ENCODE measurements at places on chromosomes 3 and 15.

- DNase-seq, result no peak
Measured at GRCh38 chr3:168511428-168512014, 415.8 kb upstream of the GOLIM4 start.

GRCh38 chr15:81176291-81176893, 20.3 kb upstream of the IL16 start:
- DNase-seq, result peak; percentile 27

DNA sequence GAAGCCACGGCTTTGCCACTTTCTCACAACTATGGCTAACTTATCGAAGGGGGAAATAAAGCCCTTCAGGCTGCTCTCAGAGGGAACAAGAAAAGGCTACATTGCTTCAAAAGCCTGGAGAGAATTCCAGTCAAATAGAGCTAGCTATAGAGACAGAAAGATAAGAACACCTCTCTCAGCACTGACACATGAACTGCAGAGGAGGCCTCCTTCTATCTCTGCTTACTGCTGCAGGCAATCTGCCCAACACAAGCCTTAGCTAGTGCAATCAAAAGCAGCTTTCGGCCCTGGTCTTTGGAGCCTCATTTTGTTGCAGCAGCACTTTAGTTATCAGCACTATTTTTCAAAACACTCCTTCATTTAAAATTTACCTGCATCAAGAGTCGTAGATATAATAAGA, 118.4 kb upstream of the ROBO1 start:
- DNase-seq, result no peak

DNA sequence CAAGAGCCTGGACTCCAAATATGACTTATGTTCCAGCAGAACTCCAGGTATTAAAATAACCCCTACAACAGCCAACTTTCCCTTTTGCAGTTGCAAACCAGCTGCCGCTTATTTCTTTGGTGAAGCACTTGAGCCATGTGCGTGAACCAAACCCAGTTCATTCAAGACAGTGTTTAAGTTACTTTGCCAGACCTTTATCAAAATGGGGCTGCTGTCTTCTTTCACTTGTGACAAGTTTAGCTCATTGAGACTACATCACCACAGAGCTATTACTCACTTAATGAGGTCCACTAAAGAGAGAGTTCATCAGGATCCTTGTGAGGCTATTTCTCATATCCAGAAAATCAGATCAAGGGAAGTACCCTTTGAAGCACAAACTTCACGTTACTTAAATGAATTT, 2.4 kb upstream of the XRN1 start:
- DNase-seq, result no peak

DNA sequence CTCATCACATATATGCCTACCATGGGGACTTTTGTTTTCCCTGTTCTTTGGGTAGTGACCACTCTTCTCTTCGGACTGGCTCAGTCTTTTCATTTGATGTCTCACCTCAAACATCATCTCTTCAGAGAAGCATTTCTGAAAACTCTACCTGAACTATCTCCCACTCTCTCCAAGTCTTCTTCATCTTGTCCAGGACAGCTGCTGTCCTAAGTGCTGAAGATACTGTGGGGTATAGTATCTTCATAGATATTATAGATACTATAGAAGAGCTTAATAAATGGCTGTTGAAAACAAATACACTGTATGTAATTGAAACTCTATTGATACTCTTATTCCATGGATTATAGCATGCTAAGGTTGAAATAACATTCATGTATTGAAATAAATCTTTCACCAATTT, 672.3 kb downstream of the CADM2 start:
- DNase-seq, result no peak

DNA sequence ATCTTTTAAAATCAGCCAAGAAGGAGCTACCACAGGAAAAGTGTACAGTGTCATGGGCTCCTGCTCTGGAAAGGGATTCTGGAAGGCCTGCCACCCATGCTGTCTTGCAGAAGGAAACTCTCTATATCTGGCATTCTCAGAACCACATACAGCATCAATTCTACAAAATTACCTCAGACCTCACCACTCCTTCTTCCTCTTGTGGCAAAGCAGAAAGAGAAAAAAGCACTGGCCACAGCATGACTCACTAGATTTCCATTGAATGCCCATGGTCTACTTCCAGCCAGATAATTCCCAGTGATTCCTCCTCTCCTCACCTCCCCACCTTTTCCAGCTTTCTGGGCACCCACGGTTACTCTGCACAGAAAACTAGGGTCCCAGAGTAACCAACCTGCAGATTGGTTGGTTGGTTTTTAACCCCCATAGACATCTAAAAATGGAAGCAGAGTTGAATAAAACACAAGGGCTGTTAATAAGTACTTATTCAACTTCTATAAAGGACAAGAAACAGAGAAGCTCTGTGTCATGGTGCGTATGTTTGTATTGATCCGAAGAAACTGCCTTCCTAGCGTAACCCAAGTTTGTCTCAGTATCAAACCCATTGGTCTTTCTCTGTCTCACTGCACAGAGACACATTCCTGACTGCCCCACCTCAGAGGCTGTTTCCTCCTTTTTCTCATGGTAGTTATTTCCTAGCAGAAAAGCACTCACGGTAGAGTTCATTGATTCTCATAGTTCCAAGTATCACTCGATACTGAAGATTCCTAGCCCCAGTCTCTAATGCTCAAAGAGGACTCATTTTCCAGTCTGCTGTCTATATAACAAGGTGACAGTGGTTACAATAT, 67.7 kb downstream of the LDHAL6B start:
- DNase-seq, result no peak

GRCh38 chr15:90264671-90265070, 801 bp upstream of the NGRN start:
- DNase-seq, result peak; percentile 82

DNA sequence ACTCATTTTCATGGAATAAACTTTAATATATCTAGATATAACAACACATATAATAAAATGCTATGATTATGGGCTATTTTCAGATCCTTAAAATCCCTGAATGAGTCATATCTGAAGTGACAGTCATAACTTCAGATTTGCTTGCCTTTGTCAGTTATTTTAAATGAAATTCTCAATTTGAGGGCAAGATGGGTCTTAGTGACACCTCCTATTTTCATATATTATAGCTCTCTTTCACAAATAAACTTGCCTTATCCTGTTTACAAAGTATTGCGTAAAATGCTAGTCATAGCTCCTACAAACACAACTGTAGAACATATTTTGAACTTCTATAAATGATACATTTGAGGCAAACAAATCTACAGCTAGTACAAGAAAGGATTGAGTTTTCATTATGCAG, 6.2 kb upstream of the THRB start:
- no peak for DNase-seq

- no peak for DNase-seq
Measured at GRCh38 chr3:168154089-168154488, 58.4 kb upstream of the GOLIM4 start.

- DNase-seq, result no peak
Measured at GRCh38 chr3:77321646-77322045, 281.7 kb downstream of the ROBO2 start.

- no peak for DNase-seq
Measured at GRCh38 chr15:56042982-56043980, 49.9 kb upstream of the NEDD4 start.

GRCh38 chr3:17006132-17006852, 121.5 kb downstream of the PLCL2 start:
- DNase-seq, result no peak

- DNase-seq, result no peak
Measured at GRCh38 chr3:119025171-119025795, 9.4 kb downstream of the IGSF11 start.

DNA sequence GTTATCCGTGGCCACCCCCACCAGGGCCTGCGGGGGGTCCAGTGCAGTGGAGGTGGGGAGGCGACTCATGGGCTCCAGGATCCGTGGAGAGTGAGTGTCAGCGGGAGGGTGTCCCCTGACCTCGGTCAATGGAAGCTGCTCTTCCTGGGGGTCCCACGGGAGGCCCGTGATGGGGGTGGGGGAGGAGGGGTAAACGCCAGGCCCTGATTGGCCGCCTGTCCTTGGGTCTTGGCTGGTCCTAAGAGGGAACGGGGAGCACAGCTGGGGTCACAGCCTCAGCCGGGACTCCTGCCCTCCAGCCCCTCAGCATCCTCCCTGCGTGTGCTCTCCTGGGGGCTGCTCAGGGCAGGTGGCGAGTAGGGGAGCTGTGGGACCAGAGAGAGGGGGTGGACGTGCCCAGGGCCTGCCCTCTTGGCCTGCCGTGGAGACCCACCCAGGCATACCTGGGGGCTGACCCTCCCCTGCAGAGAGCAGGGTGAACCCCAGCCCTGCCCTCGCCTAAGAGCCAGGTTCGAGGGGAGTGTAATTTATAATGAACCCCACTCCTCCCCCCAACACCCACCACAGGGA, 184.6 kb downstream of the GOLGA6L6 start:
- no peak for DNase-seq

DNA sequence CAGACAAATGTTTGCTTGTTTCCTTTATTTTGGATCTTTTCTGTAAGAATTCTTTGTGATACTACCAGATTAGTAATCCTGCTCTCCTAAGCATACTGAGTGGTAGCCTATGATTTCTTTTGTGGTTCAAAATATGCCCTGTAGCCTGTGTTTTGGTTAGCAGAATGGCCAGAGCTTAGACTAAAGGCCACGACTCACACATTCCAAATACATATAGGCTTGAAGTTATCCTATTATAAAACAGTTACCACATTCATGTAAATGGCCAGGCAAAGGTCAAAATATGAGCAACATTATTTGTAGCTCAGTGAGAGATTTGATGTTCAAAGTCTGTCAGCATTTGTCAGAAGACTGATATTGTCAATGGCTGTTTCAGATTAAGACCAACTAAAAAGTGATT, 84.5 kb downstream of the MITF start:
- no peak for DNase-seq

- peak; percentile 48 for DNase-seq
Measured at GRCh38 chr3:57942872-57943283, 65.3 kb upstream of the FLNB start.

DNA sequence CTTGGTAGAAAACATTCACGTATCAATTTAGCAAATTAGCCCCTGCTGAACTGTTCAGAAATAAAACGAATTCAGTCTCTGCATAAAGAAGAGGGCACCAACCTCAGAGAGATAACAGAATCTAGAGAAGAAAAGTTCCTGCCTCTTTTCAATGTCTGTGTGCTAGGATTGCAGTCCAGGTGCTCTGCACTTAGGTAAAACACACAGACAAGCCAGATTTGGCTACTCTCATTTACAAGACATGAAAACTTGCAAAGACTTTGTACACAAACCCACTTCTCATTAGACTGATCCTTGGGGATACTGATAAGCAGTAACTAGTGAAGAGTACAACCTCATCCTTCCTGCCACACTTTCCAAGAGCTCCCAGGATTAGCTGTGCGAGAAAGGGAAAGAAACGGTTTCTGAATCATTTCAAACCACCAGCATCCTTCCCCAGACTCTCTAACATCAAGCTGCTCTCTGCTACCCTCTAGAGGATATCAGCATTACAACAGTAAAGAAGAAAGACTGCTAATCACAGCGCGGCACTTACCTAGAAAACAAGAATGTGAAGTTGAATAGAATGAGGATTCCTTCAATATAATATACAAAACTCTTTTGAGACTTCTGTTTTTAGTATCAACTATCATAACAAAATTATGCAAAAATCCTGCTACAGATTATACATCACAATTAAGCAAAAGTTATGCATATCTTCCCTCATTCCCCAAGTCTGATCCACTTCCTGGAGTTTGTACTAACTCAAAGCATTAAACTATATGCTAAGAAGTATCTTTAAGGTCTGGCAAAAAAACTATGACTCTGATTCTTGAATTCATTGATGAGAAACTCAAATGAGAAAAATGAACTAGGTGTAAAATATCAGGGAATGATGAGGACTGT, 306.4 kb downstream of the MAGI1 start:
- DNase-seq, result peak; percentile 30

GRCh38 chr3:81003817-81004216, 757.6 kb downstream of the GBE1 start:
- no peak for DNase-seq

DNA sequence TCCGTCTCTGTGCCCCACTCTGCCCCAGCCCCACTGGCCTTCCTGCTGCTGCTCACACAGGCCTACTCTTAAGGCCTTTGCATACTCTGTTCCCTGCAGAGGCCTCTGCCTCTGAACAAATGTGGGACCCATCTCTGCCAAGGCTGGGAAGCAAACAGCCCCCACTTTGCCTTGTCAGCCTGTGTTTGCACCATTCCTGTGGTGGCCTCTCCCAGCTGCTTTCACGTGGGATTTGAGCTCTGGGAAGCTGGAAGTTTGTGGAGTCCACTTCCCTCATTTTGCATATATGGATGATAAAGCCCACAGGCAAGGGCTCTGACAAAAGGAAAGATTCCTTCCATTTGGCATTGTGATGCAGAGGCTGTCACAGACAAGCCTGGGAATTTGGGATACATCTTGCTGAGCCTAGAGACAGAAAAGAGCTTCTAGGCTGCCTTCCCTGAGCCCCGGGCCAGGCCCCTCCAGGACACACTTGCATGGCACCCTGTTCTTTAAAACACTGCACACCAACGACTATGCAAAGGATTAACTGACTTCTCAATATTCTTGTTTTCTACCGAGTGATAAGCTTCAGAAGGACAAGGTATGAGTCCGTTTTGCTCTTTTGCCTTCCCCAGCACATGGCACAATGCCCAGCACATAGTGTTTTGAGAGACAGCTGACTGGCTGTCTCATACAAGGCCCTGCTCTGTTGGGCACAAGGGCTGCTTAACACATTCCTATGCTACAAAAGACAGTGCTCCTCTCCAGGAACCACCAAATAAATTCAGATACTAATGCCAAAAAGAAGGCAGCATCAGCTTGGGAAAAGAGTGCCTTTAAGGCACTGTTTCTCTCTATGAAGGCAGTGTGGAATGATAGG, 120.7 kb upstream of the TOPAZ1 start:
- DNase-seq, result no peak

DNA sequence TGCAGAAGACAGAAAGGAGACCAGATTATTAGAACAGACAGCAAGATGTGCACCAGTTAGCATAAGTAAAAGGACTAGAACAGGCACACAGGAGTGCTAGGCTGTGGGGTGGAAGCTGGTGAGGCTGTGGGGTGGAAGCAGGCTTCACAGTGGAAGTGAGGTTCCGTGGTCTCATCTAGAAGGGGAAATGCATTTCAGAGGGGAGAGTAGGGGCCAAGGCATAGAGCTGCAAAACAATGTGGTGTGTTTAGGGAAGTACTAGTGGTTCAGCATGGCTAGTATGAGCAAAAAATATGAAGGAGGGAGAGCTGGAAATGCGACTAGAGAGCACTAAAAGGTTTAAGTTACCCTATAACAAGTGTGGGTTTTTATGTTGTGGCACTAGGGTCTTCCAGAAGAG, 6.5 kb downstream of the POPDC2 start:
- no peak for DNase-seq

GRCh38 chr3:189590223-189590622, 41.0 kb upstream of the TP63 start:
- DNase-seq, result no peak

DNA sequence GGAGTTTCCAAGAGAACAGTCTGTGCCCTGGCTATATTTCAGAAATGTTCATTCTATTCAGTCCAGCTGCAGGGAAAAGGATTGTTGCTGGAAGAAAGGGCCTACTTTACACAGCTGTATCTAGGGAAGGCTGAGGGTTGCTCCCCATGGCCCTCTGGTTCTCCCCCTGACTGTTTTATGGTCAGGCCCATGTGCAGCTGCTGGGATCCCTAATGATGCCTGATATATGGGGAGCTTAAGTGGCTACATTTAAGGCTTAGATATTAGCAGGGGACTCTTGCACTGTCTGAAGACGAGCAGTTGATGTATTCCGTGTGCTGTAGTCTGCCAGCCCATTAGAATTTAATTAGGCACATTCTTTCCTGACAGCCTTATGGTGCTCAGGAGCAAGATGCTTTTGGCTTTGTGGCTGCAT, 72.0 kb downstream of the FAM43A start:
- DNase-seq, result no peak

GRCh38 chr3:72299321-72299802, 514.4 kb upstream of the PROK2 start:
- DNase-seq, result no peak

Data from colonic mucosa (tissue), 4 donors.